ENCODE measurements at places on chromosomes 7 and 10. TPM values are rescaled to one million over a fixed set of nuclear protein-coding genes. Genes with fewer than 3 reads are reported as not detected.

The PRKCQ gene
- total RNA-seq, result 0.52 TPM

GRCh38 chr7:63899691-63900393 lies 98.8 kb upstream of the ZNF722 start:
- DNase-seq, result no peak
- H3K27ac ChIP-seq, result no peak overlapping the region
- H3K27me3 ChIP-seq, result no peaks in the 10 kb centered on the region
- no peak overlapping the region for H3K4me3 ChIP-seq
- no peaks in the 10 kb centered on the region for H3K4me1 ChIP-seq

- H3K36me3 ChIP-seq, result peaks cover 2% of the 10 kb centered on the region
- H3K4me3 ChIP-seq, result no peak overlapping the region
- no peak overlapping the region for H3K27ac ChIP-seq
Observed at GRCh38 chr10:79387466-79387973, 40.3 kb downstream of the PPIF start.

The CTAGE15 gene
- 2.8 TPM for total RNA-seq

Measured in MCF 10A (cell line).